ENCODE measurements at places on chromosomes 2 and 18. TPM values are rescaled to one million over a fixed set of nuclear protein-coding genes. Genes with fewer than 3 reads are reported as not detected.

The FARSB gene
- 13.5 TPM for total RNA-seq

The SERPINB11 gene
- total RNA-seq, result not detected

The ITGAV gene
- 376 TPM for total RNA-seq

The EMX1 gene
- not detected for total RNA-seq

The GALNT14 gene
- not detected for total RNA-seq

The ZRANB3 gene
- 8.9 TPM for total RNA-seq

The AQP12B gene
- total RNA-seq, result not detected

The LRRC30 gene
- total RNA-seq, result not detected

The DTNA gene
- 2.1 TPM for total RNA-seq

The GAL3ST2 gene
- not detected for total RNA-seq

The C2orf72 gene
- total RNA-seq, result not detected

The C2orf66 gene
- 0.09 TPM for total RNA-seq

The TEX44 gene
- total RNA-seq, result not detected

The LAMA3 gene
- total RNA-seq, result 3.1 TPM

The DYNAP gene
- total RNA-seq, result not detected

The HDAC4 gene
- 10.6 TPM for total RNA-seq

The IL1RL2 gene
- not detected for total RNA-seq

The CCDC121 gene
- 1.3 TPM for total RNA-seq

The LHCGR gene
- total RNA-seq, result not detected

The NGEF gene
- total RNA-seq, result 1.5 TPM

The GPR45 gene
- total RNA-seq, result not detected

The DNMT3A gene
- total RNA-seq, result 41.2 TPM

The DCC gene
- total RNA-seq, result under 0.01 TPM

The FANCL gene
- total RNA-seq, result 11.3 TPM
